ENCODE measurements at places on chromosomes 6 and 20.

- DNase-seq, result no peak
Observed at GRCh38 chr6:136175873-136176272, 74.2 kb downstream of the MTFR2 start.

GRCh38 chr6:39910744-39911143 is 23.5 kb downstream of the MOCS1 start:
- DNase-seq, result no peak

DNA sequence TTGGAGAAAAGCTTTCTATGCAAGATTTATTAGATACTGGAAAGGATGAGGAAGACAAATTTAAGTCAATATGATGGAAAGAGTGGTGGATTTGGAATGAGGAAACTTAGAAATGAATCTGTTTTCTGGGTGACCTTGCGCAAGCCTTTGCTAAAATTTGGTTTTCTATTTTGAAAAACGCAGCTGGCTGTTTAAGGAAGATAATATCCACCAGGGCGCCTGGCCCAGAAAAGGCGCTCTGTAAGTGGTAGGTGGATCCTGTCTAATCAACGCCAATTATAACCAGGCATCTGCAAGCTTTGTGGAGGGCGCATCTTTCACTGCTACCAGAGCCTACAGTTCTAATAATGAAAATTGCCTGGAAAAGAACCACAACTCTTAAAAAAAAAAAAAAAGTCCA is 398 bp upstream of the SPATS1 start:
- DNase-seq, result peak; percentile 39

DNA sequence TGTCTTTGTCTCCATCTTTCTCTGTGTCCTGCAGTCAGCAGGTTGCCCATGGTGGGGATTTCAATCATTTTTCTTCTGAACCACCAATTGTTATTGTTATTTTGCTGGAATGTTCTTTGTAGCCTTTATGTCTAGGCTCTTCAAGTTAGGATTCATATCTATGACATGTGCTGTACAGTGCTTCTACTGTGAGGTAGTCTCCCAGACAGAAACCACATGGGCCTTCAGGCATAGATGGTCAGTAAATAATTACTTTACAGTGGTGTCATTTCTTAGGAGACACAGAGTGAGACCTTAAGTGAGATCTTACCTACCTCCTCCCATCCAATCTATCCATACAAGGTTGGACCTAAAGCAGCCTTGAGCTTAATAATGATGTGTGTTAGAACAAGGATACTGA is 265.5 kb downstream of the ZFAND3 start:
- DNase-seq, result no peak

DNA sequence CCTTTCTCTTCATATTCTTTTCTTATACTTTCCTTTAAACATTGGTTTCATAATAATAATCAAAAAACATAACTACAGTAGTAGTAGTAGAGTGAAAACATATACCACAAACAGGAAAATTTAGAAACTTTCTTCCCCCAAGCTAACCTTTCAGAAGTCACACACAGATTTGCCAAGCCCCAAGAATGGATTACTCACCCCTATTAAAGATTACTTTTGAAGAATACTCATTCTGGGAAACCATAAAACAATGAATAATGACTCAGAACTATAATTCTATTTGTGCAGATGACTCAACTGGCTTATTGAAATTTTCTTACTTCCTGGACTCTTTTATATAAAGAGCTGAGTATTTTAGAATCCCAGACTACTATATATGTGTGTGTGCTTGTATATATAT is 119.4 kb upstream of the GJE1 start:
- DNase-seq, result no peak

GRCh38 chr20:63829603-63829944 is 1.5 kb downstream of the ZBTB46 start:
- no peak for DNase-seq

- no peak for DNase-seq
Observed at GRCh38 chr6:94065707-94066337, 646.5 kb upstream of the EPHA7 start.

DNA sequence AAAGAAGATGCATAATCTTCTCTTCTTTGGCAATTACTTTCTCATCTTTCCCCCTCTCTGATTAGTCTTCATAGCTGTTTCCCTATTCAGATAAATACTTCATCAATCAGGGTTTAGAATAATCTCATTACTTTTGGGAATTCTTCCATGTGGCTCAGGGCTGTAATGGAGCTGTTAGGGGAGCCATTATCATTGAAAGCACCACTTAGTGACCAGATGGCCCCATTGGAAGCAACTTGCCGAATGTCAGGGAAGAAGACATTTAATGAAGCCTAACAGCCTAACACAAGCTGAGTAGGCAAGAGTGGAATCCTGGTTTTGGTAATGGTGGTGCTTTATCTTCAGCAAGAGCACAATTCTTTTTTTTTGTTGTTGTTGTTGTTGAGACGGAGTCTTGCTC is 45.0 kb downstream of the TIAM2 start:
- DNase-seq, result no peak

DNA sequence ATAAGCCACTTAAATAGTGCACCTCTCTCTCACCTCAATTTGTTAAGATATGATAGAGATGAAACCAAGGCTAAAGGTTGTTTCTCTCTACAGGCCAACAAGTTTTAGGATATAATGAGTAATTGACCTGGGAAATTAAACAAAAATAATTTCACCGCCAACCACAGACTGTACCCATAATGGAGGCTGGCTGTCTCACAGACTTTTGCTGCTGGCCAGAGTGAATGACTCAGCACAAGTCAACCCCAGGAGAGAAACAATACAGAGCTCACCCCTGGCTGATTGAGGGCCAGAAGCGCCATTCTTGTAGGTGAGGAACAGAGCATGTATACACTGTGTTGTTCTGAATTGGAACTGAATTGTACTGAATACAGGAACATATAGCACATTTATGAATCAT is 99.9 kb downstream of the CAP2 start:
- no peak for DNase-seq

DNA sequence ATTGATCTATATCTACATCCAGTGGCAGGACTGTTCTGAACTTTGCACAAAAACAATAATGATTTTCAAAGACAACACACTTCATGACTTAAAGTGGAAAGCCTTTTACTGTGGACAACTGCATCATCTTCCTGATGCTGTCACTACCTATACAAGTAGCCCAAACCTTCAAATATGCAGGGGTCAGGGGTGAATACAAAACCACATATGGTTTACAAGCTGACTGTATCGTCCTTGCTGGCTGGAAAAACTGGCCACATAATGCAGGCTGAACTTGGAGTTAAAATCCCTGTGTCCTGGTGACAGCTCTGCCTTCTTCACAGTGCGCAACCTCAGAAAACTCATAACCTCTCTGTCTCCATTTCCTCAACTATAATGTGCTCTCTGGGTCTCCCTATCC is 128.9 kb downstream of the GMDS start:
- DNase-seq, result no peak

DNA sequence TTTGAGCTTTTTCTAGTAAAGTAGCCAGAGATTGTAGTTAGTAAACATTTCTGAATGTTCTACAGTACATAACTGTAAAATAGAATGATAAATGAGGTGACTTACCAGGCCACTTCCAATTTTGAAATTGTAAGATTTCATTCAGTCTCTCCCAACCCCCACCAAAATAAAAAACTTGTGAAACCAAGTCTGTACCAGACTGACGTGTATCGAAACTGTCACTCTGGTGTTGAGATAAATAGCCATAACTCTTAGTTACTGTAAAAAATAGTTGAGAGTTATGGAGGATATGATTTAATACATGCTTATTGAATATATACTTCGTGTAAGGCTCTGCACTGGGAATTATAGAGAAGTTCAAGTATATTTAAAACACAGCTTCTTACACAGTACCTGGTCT is 455.7 kb downstream of the PLCB1 start:
- DNase-seq, result no peak

- DNase-seq, result peak; percentile 75
Observed at GRCh38 chr20:19661717-19662636, 96.1 kb upstream of the RIN2 start.

DNA sequence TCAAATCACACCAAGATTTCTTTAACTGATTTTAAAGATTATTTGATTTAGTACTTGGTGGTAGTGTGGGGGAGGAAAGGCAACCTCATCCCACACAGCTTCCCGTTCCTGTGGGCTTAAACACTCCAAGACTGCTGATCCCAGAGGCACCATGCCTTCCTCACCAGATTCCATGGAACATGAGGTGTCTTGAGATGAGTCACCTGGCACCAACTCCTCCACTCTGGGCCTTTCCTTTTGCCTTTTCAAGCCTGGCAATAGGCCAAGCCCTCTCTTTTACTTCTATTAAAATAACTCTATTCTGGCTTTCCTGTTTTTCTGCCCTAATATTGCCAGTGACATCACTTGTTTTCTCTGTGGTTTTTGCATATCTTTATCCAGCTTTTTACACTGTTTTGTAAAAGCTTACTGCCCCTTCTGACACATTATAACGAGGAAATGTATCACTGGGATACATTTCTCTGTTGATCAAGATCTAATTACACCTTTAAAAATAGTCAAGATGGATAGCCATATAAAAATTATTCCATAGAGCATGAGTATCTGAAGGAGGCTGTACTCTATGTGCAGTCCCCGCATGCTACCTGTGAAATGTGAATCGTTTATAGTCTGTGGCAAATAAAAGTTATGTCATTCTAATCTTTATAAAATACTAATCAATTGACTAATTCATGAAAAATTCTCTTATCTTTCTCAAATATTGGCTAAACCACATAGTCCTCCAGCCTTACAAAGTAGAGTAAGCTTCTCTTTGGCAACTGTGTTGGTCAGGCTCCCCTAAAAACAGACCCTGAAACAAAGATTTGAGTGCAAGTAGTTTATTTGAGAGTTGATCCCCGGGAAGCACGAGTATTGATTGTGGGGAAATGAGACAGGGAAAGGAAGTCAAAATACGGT is 257.8 kb upstream of the KCNQ5 start:
- peak; percentile 16 for DNase-seq

DNA sequence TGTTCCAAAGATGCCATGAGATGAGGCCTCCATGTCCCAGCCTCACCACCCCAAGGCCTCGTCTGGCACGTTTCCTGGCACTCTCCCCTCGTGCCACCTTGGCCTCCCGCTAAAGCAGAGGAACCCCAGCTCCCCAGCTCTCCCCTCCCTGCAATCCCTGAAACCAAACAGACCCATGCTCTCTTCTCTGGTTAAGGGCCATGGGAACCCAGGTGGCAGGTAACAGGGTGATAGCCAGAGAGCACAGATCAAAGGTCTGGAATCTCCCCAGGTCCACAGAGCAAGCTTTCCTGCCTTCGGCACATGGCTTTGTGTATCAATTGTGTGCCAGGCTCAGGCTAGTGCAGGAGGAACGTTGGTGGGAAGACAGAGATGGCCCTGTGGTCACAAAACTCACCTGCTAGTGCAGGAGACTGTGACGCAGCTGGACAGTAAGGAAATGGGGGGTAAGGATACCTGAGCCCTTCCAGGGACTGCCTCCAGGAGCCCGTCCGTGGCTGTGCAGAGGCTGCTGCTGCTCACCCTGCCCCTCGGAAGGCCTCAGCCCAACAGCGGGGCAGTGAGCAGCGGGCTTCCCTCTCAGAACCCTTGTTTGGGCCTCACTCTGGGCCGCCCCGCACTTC is 39.0 kb downstream of the MYH7B start:
- DNase-seq, result no peak

DNA sequence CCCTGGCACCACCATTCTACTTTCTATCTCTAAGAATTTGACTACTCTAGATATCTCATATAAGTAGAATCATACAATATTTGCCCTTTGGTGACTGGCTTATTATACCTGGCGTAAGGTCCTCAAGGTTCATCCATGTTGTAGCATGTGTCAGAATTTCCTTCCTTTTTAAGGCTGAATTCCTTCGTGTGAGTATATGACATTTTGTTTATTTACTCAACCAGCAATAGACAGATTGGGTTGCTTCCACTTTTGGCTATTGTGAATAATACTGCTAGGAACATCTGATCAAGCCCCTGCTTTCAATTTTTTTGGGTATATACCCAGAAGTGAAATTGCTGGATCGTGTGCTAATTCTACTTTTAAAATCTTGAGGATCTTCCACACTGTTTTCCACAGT is 232.8 kb upstream of the MCHR2 start:
- no peak for DNase-seq

DNA sequence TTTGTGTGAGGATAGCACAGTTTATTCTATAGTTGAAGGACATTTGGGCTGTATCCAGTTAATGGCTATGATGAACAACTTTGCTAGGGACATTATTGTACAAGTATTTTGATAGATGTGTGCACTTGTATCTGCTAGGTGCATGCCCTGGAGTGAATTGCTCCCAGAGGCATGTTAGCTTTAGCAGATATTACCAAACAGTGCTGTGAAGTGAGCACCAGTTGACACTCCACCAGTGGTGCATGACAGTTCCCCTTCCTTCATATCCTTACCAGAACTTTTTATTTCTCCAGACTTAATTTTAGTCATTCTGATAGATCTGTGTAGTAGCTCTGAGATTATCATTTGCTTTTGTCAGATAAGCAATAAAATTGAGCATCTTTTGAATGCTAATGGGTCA is 48.9 kb upstream of the ENPP5 start:
- no peak for DNase-seq

- no peak for DNase-seq
Observed at GRCh38 chr20:4936851-4937406, 64.4 kb downstream of the SLC23A2 start.

DNA sequence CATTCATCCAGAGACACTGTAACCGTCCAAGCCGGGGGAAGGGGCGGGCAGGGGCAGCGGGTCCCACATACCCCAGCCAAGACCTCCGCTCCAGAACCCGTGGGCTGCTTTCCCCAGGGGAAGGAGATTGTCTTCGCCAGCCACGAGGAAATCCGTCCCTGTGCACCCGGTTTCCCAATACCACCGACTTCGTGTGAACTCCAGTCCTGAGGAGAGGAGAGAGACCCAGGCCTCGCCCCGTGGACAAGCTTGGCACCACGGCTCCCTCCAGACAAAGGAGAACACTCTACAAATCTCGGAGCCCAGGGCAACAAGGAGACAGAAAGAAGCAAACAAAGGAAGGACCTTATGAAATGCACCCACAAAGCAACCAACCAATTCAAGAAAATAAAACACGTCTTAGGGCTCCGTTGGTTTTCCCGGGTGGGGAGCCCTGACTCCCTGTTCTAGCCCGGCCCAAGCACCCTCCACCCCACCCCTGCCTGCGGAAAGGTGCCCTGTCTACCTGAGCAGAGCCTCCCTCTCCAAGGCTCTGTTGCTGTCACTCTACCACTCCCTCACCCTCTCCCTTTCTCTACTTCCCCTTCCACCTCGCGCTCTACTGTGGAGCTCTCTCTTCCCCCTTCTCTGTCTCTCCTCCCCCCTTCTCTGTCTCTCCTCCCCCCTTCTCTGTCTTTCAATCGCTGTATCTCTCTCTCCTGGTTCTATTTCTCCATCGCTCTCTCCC is 1382.8 kb upstream of the DEFB115 start:
- no peak for DNase-seq
